ENCODE measurements at places on chromosomes 2 and 18. TPM values are rescaled to one million over a fixed set of nuclear protein-coding genes. Genes with fewer than 3 reads are reported as not detected.

Gene ST8SIA3
- 0.09 TPM for polyA plus RNA-seq

Gene TRPM8
- polyA plus RNA-seq = 0.05 TPM

Gene TRIM43
- polyA plus RNA-seq = not detected

Gene ASB18
- polyA plus RNA-seq = not detected

Gene ALS2
- polyA plus RNA-seq = 11.0 TPM

Gene KLHL30
- polyA plus RNA-seq = 0.95 TPM

Gene MFSD2B
- polyA plus RNA-seq = 0.22 TPM

Gene IL18R1
- 3.3 TPM for polyA plus RNA-seq

- no peak for DNase-seq
These were observed 13.9 kb upstream of the NFATC1 start for GRCh38 chr18:79381811-79382311.

GRCh38 chr2:177211576-177212105 lies 953 bp upstream of the HNRNPA3 start:
- DNase-seq = no peak

GRCh38 chr2:218807626-218808025 lies 24.0 kb downstream of the PRKAG3 start:
- no peak for DNase-seq

GRCh38 chr18:29840089-29840488 lies 1202.5 kb downstream of the DSC3 start:
- DNase-seq = no peak

DNA sequence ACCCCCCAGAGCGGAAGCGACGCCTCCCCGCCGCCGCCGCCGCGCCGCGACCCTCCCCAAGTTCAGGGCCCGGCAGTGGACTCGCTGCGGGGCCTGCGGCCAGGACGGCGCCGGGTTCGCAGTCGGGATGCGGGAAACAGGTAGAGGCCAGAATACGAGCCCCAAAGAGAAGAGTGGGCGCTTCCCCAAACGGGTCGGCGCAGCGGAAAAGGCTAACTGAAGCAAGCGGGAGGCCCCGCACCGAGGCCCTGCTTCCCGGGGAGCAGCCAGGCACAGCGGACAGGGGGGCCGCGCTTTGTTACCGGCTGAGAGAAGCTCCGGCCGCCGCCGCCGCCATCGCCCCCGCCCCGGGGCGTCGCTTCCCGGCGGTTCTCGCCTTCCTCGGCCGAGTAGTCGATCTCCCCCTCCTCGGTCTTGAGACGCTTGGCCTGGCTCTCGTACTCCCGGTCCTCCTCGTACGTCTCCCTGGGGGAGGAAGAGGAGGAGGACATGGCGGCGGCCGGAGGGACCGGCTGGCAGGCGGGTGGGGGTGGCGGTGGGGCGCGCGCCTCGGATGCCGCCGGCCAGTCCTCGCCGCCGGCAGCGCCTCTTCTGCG lies 494 bp downstream of the HNRNPLL start:
- no peak for DNase-seq

GRCh38 chr18:11872479-11873136 lies 21.4 kb downstream of the CHMP1B start:
- no peak for DNase-seq

DNA sequence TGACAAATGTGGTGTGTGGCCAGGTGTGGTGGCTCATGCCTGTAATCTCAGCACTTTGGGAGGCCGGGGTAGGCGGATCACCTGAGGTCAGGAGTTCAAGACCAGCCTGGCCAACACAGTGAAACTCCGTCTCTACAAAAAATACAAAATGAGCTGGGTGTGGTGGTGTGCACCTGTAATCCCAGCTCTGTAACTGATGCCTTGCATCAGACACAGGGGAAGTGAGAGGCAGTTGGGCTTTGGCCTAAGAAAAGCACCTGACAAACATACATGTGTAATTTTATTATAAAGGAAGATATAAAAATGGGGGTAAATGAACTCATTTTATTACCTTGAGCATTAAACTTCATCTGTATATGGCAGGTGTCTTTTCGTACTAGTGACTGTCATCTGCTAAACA lies 66.7 kb upstream of the FAM136A start:
- DNase-seq = no peak
